NB4 (cell line): ENCODE measurements at places on chromosomes 13 and 19.
A peak's percentile ranks its signal among the peaks of the same experiment; 100 is the strongest.

GRCh38 chr13:19838865-19839275, 24.6 kb downstream of the ZMYM5 start:
- no peak for DNase-seq

GRCh38 chr13:77928909-77929308, 10.3 kb upstream of the EDNRB start:
- DNase-seq: peak; percentile 87

DNA sequence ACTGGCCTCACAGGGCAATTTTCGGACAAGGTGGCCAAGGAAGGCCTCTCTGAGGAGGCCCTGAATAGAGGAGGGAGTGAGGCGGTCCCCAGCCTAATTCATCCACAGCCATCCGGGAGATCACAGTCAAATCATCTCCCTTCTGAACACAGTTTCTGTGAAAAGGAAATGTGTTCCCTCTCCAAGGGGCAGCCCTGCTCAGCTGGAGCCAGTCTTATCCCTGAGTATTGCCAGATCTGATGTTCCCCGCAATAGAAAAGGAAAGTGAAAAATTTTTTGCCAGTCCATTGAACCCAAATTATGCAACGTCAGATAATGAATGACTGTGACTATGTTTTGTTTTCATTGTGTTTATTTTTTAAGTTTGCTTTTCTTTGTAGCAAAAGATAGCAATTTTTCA, 125.9 kb downstream of the SIPA1L3 start:
- DNase-seq: no peak

GRCh38 chr19:2476451-2477140, 669 bp downstream of the GADD45B start:
- peak; percentile 81 for DNase-seq

DNA sequence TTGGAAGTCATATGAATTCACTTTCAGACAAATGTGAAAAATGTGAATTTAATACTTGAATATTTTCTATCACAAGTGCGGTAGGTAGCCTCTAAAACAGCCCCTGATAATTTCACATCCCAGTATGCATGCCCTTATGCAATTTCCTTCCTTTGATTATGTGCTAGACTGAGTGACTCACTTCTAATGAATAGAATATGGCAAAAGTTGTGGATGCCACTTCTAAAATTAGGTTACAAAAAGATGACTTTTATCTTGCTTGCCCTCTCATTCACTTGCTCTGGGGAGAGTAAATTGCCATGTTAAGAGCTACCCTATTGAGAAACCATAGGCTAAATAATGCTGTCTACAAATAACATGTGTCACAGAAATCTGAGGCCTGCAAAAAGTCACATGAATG, 402.5 kb upstream of the PCDH9 start:
- peak; percentile 64 for DNase-seq

GRCh38 chr13:39780711-39781110, 125.2 kb downstream of the COG6 start:
- DNase-seq: no peak

DNA sequence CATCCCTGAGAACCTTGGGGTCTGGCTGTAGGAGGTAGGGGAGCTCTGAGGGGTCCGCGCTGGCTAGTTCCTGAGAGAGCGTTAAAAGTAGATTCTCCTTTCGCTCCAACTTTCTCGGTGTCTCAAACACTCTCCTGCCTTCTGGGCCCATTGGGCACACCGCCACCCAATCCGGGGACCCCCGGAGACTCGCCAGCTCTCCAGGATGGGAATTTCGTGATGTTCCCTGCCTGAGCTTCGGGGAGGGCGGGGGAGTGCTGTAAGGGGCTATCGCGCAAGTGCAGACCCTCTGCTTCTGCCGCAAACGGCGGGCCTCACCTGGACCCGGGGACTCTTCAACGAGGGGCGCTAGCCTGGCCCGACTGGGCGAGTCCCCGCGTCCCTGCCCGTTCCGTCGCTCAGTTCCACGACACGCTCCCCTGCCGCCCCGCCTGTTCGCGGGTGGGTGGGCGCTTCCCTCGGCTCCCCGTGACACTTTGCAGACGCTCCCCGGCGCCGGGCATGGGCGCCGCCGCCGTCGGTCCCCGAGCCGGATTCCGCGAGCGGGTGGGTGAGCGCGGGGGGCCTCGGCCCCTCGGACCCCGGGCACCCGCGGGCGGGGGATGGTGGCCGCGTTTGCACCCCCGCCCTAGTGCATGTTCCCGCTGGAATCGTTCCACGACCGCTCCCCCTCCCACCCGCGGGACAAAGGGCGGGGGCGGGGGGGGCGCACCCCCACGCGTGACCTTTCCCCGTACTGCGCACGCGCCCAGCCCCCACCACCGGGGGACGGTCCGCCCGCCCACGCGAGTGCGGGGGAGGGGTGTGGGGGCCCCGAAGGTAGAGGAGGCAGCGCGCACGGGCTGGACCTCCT, at the start of gene CCDC106:
TSS of gene CCDC106 (plus strand) at position 481 of the 853 bp plus-strand sequence. CDS start 835 bp downstream, outside the sequence.
- DNase-seq: peak; percentile 65

DNA sequence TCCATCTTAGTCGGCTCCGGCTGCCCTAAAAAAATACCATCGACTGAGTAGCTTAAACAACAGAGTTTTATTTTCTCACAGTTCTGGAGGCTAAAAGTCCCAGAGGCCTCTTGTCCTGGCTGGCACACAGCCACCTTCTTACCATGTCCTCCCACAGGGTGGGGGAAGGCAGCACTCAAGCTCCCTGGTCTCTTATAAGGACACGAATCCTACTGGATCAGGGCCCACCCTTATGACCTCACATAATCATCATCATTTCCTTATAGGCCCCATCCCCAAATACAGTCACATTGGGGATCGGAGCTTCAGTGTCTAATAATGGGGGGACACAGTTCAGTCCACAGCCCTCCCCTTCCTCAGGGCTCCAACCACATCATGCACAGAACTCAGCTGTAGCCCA, 2.6 kb upstream of the TUBA3C start:
- no peak for DNase-seq

- DNase-seq: no peak
Measured at GRCh38 chr19:30718707-30719106, 346.5 kb downstream of the ZNF536 start.

- no peak for DNase-seq
Measured at GRCh38 chr19:46839752-46840497, 10.7 kb downstream of the AP2S1 start.

- no peak for DNase-seq
Measured at GRCh38 chr19:15393963-15394362, 14.4 kb upstream of the AKAP8 start.

DNA sequence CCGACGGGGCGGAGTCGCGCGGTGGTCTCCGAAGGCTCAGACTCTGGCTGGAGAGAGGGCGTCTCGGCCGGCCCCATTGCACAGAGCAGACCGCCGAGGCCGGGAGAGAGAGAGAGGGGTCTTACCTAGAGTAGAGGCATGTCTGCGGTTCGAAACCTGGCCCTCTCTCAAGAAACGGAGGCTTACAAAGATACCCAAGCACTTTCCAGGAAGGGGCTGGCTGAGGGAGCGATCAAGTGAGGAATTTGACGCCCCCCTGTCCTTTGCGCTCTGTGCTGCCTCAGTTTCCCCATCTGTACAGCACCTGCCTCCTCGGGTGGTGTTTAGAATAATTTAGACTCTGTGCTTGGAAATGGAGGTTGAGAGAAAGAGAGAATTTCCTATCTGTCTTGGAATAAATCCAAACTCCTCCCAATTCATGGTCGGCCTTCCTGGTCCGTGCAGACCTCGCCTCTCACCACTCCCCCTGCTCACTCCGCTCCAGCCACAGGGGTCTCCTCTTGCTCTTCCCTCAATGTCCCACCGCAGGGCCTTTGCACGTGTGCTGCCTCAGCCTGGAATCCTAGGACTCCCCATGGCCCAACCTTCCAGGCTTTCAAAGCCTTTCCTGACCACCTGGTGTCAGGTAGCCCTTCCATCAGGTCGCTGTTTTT, 658 bp upstream of the ISOC2 start:
- DNase-seq: no peak

DNA sequence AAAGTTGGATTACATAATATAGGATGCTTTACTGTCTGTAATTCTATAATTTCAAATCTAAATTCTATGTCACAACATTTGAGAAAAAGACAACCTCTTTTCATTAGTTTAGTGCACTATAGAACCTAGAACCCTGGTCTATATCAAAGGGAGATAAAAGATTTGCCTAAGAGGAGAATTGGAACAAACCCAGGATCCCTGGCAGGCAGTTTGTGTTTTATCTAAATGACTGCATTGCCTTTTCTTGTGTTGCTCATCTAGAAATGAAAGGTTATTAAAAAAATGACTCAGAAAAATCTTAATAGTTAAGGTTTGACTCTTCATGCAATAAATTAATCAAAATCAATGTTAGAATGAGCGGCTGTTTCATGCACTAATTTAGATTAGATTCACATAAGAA, 96.7 kb downstream of the PCDH9 start:
- no peak for DNase-seq

- no peak for DNase-seq
Measured at GRCh38 chr13:65724226-65724625, 1505.9 kb downstream of the PCDH9 start.

- no peak for DNase-seq
Measured at GRCh38 chr19:15239337-15239949, 7.2 kb upstream of the EPHX3 start.

- no peak for DNase-seq
Measured at GRCh38 chr13:80663788-80664187, 322.9 kb upstream of the SPRY2 start.

GRCh38 chr19:30085394-30085793, 143.4 kb downstream of the URI1 start:
- DNase-seq: peak; percentile 3

DNA sequence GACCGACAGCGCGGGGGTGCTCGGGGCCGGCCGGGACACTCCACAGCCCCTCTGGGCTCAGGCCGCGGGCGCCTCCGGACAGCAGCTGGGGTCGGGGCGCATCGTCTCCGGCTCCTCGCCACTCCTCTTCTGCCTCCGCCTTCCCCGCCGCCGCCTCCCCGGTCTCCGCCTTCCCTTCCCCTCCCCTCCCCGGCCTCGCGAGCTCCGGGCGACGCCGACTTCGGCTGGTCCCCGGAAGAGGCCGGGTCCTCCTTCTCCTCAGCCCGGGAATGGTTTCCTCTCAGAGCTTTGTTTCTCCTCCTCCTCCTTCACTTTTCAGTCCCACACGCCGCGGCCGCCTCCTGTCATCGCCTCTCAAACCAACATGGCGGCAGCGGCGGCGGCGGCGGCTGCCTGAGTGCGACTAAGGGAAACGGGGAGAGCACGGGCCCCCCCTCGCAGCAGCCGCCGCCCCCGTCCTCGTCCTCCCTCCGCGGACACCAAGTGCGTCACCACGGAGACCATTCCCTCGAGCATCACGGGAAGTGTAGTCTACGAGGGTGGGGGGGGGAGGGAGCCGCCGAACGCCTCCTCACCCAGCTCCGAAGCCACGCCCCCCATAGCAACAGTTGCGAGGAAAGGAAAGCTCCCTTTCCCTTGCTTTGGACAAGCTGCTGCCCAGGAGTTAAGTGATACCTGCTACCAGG, at the start of gene UBL3:
TSS of gene UBL3 (minus strand) at position 405 of the 686 bp plus-strand sequence. CDS start 1,079 bp downstream, outside the sequence.
- DNase-seq: peak; percentile 97

- DNase-seq: no peak
Measured at GRCh38 chr13:44148159-44148914, 225.3 kb upstream of the SERP2 start.

- DNase-seq: no peak
Measured at GRCh38 chr13:73055813-73056564, 2.8 kb upstream of the KLF5 start.

GRCh38 chr19:13006431-13007281, 11.4 kb downstream of the NFIX start:
- DNase-seq: no peak
